ENCODE measurements at places on chromosomes 5 and 9.

DNA sequence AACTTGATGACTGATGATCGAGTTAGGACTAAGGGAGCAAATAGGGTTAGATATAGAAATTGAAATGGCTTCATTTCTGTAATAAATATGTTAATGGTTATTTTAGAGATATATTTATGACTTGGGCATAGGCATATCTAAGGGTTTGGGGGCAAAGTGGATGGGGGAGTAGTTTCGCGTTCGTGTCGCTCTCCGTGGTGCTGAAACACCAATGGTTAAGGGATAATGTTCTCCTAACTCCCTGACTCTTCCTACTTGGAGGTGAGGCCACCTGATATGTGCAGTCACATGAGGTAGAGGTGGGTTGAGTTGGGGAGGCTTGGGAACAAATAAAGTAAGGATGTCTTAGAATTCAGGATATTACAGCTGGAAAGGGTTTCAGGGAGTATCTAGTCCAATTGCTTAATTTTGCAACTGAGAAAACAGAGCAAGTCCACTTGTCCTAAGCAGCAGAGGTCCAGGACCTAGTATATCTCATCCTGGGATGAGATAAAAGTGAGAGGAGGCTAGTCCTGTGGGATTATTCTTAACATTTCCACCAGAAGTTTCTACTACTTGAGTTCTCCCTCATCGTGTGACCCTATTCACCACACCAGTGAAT, 44.0 kb upstream of the MAP1B start:
- DNase-seq = no peak

- DNase-seq = no peak
Measured at GRCh38 chr5:124669300-124669648, 77.2 kb downstream of the ZNF608 start.

DNA sequence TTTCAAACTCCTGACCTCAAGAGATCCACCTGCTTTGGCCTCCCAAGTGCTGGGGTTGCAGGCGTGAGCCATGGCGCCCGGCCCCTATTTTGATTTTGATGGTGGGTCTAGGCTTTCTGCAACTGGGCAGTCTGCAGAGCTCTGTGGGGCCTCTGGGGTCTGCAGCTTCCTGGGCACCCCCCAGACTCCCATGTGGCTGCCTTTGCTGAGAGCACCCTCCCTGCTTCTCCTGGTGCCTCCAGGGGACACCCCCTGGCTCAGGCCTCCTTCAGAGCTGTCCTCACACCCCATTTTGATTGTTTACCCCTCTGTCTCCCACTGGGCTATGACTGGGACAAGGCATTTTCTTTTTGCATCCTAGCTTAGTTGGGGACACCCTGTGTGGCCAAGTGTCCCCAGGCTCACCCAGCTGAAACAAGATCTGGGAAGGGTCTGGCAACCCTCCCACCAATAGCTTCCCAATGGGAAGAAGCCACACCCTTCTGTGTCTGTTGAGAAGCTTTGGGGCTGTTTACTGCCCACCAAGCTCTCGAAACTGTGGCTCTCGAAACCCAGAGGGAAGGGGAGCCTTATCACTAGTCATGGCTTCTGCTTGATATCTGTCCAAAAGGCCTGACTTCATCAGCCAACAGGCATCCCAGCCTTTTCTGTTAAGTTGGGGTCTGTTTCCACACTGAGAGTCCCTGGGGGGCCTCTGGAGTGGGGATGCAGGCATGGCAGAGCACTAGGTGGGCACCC, 204.4 kb upstream of the IER5L start:
- DNase-seq = no peak

DNA sequence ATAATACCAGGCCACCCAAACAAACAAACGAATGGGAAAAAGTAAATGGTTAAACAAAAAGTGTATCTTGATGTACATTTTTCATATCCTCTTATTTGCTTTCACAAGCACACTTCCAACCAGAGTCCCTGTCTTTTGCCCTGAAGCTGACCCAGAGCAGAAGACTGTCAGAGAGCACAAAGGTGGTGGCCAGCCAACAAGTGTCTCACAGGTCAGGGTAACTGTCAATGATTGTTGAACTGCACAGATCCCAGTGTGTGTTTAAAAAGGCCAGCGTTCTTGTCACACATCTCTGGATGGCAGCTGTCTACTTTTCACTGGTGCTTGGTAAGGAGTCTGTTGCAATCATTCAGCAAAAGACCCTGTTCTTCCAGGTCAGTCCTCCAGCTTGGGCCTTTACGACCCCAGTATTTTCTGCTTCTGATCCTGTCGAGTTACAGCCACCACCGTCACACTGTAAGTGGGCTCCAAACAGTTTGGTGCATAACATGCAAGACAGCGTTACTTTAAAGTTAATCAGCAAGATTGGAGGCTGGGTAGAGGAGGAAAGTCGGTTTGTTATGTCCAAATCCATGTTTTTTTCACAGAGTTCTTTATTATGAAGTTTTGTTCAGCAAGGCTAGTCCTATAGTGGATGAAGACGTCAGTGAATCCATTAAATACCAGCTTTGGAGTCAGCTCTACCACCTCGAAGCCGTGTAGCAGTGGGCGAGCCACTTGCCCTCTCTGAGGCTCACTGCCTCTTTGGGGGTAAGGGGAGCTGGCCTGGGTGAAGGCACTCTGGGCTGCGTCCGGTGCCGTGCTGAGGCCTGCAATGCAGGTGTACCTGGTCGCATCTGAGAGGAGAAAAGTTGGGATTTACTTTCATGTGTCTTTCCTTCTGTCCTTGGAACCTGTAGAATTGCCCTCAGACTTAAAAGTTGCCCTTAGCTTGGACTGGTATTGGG, 265.7 kb downstream of the AOPEP start:
- DNase-seq = no peak

GRCh38 chr5:172035049-172035448, 28.6 kb upstream of the FBXW11 start:
- DNase-seq = no peak

- no peak for DNase-seq
Measured at GRCh38 chr9:124928116-124928515, 12.8 kb downstream of the GOLGA1 start.
